ENCODE measurements at places on chromosomes 2 and 18.

- DNase-seq = no peak
These were observed 114.1 kb downstream of the ZNF516 start for GRCh38 chr18:76380791-76381405.

- DNase-seq = no peak
These were observed 7.6 kb downstream of the SDC1 start for GRCh38 chr2:20217041-20217970.

GRCh38 chr2:625415-626333, 51.5 kb downstream of the TMEM18 start:
- no peak for DNase-seq

GRCh38 chr2:12488352-12489318, 228.1 kb upstream of the TRIB2 start:
- no peak for DNase-seq

- DNase-seq = peak; percentile 90
These were observed 5.6 kb upstream of the IMP4 start for GRCh38 chr2:130336877-130337734.

DNA sequence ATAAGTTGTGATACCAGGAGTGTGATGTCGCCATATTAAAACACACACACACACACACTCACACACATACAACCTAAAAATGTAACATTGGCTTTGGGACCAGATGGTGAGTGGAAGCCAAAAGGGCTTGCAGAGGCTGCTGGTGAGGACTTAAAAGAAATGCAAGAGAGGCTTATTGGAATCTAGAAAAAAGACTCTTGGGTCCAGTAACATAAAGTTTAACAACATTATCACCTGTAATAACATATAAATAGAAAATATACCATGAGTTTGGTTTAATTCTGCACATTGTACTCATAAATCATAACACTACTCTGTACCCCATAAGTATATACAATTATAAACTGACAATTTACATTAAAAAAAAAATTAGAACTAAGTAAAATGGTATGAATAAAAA, 74.4 kb upstream of the MYCN start:
- no peak for DNase-seq

GRCh38 chr2:145323512-145323911, 803.6 kb upstream of the ZEB2 start:
- peak; percentile 18 for DNase-seq

DNA sequence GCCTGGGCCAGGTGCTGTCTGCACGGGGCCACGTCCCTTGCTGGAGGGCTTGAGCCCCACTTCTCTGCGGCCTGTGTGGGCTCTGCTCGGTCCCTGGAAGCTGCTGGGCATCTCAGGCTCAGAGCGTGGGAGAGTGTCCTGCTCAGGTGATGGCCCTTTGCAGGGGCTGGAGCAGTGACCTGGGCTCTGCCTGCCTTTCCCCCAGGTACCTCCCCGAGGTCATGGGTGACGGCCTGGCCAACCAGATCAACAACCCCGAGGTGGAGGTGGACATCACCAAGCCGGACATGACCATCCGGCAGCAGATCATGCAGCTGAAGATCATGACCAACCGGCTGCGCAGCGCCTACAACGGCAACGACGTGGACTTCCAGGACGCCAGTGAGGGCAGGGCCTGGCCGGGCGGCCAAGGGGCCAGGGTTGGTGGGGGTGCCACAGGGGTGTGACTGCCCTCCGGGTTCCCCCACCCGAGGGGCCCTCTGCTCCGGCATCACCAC, 29.9 kb downstream of the GPC1 start:
- DNase-seq = no peak

GRCh38 chr2:86818114-86818801, 27.5 kb upstream of the CD8A start:
- no peak for DNase-seq

GRCh38 chr2:241064008-241064801, 37.9 kb downstream of the MTERF4 start:
- no peak for DNase-seq

- DNase-seq = no peak
These were observed 113.8 kb upstream of the UXS1 start for GRCh38 chr2:106307860-106308259.
